ENCODE measurements at places on chromosomes 4 and X.

DNA sequence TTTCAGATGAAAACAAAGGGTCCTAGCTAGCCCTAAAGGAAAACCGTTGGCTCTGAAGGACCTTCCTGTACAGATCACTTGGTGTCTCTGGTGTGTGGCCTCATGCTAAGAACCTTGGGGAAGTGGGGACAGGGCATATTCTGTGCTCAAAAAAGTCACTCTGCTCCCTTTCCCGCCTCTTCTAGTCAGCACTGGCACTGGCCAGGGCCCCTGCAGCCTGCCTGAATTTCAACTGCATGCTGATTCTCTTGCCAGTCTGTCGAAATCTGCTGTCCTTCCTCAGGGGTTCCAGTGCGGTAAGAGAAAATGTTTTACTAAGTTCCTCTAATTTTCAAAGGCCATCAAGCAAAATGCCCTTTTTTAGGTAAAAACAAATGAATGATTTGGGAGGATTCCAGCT lies 3.4 kb downstream of the CYBB start:
- no peak for DNase-seq

GRCh38 chr4:8817813-8818062 lies 53.9 kb downstream of the HMX1 start:
- no peak for DNase-seq

DNA sequence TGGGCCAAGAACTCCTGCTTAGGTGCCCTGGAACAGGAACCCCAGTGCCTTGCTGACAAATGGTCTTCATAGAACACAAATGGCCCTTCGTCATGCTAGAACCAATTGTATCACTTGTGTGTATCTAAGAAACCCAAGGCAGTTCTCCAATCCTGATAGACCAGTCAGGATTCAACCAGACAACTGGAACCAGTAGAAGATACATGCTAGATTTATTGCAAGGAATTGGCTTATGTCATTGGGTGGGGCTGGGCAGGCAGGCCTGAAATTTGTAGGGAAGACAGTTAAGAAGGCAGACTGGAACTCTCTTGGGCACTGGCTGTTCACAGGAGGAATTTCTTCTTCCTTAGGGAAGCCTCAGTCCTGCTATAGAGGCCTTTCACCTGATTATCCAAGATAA lies 17.0 kb upstream of the TBL1X start:
- DNase-seq, result no peak

DNA sequence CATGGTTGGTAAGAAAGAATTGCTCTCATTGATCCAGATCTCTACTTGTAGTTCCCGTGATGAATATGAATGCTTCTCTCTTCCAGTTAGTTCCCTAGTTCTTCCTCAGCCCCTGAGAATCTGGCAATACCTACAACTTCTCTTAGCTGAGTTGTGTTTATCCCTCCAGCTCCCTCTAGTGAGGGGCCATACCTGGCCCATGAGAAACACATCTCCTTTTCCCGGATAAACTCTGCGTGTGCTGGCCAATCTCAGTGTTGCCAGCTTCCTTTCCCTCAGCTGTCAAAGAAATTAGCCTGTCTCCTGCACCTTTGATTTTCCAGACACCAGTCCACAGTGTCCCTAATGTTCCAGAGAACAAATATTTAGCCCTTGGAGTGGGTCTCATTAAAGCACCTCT lies 5.7 kb downstream of the CBLL2 start:
- no peak for DNase-seq

DNA sequence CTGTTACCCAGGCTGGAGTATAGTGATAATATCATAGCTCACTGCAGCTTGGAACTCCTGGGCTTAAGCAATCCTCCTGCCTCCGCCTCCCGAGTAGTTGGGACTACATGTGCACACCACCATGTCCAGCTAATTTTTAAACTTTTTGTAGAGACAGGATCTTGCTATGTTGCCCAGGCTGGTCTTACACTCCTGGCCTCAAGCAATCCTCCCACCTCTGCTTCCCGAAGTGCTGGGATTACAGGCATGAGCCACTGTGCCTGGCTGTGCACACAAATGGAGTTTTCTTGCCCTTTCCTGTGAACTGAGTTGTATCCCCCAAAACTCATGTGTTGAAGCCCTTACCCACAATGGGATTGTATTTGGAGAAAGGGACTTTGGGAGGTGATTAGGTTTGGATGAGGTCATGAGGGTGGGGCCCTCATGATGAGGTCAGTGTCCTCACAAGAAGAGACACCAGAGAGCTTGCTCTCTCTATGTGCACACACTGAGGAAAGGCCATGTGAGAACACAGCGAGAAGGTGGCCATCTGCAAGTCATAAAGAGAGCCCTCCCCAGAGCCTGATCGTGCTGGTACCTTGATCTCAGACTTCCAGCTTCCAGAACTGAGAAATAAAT lies 40.1 kb downstream of the DDX3X start:
- DNase-seq, result no peak

- no peak for DNase-seq
These were observed 5.0 kb upstream of the TMEM164 start for GRCh38 chrX:109997786-109998452.

DNA sequence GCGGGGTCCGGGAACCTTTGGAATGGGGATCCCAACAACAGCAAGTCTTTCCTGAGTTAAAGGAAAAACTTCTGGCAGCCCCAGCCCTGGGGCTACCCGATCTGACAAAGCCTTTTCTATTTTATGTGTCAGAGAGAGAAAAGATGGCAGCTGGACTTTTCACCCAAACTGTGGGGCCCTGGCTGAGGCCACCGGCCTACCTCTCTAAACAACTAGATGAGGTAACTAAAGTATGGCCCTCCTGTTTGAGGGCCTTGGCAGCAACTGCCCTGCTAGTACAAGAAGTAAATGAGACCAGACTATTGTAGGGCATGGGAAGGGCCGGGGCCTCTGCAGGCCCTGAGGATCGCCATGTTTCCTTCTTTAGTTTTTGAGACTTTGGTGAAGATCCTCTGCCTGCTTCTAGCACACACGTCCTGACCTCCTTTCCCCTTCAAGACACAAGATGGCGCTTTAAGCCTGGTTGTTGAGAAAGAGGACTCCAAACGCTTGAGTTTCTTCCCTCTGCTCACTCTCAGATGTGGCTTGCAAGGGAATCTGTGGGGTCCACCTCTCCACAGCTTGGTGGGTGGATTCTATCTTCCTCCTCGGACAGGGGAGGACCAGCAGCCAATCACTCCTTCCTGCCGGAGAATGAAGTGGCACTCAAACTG lies 18.5 kb upstream of the DRD5 start:
- DNase-seq, result peak; percentile 4

- DNase-seq, result no peak
These were observed 32.9 kb downstream of the LAMTOR3 start for GRCh38 chr4:99861120-99861905.

GRCh38 chr4:118351851-118352827 lies 664 bp downstream of the PRSS12 start:
- DNase-seq, result no peak
